Gastroesophageal sphincter (tissue), 4 donors: ENCODE measurements at places on chromosomes 3 and 15.

DNA sequence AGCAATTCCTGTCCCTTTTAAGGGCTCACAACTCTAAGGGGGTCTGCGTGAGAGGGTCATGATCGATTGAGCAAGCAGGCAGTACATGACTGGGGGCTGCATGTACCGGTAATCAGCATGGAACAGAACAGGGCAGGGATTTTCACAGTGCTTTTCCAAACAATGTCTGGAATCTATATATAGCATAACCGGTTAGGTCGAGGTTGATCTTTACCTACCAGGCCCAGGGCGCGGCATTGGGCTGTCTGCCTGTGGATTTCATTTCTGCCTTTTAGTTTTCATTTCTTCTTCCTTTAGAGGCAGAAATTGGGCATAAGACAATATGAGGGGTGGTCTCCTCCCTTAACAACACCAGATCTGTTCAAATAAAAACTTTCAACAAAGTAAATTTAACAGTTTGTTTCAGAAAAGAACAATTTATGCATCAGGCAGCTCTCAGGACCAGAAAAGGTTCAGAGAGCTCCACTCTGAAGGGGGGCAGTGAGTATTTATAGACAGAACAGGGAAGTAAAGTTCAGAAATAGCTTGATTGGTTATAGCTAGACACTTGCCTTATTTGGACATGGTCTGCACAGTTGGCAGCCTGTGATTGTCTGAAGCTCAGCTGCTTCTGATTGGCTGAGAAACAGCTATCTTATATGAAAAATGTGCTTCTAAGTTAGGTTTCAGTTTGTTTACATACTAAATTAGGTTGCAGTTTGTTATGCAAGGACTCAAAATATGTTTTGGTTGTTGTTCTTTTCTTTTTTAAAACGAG is 17.2 kb upstream of the B4GALT4 start:
- no peak for ATAC-seq

- no peak for ATAC-seq
These were observed 47.0 kb upstream of the TRIM42 start for GRCh38 chr3:140630866-140631265.

- peak; percentile 88 for ATAC-seq
These were observed 117.2 kb downstream of the THRB start for GRCh38 chr3:24377218-24377993.

- ATAC-seq, result no peak
These were observed 171.8 kb upstream of the EIF1B start for GRCh38 chr3:40137591-40138295.

- ATAC-seq, result no peak
These were observed 68.2 kb downstream of the RAB11A start for GRCh38 chr15:65937476-65937875.

- no peak for ATAC-seq
These were observed 104.8 kb upstream of the CCDC54 start for GRCh38 chr3:107272471-107272870.

GRCh38 chr3:64319391-64319790 is 94.1 kb upstream of the PRICKLE2 start:
- no peak for ATAC-seq

- ATAC-seq, result no peak
These were observed 157.2 kb downstream of the XXYLT1 start for GRCh38 chr3:195113536-195114425.

DNA sequence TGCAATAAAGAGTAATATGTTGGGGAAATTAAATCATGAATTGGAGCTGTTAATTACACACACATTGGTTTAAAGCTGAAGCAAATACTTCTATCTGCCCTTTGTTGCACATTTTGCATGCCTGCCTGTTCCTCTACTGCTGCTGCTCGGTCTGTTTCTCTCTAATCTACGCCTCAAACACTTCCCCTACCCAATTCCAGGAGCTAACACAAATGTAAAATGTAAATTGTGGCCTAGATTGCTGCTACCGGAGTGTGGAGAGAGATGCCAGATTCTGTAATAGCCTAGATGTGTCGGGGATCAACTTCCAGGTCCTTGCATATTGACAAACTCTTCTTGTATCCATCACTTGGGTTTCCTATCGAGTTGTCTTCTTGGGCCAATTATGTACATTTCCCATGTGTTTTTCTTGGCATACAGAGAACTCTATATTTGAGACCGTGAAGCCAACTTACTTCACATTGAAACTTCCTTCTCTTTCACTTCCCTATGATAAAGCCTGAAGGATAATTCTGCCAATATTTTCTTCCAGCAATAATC is 450.4 kb upstream of the NR2F2 start:
- ATAC-seq, result no peak

GRCh38 chr3:126617571-126617970 is 37.4 kb downstream of the TXNRD3 start:
- no peak for ATAC-seq

GRCh38 chr15:42734076-42734672 is 2.8 kb downstream of the CDAN1 start:
- ATAC-seq, result no peak

DNA sequence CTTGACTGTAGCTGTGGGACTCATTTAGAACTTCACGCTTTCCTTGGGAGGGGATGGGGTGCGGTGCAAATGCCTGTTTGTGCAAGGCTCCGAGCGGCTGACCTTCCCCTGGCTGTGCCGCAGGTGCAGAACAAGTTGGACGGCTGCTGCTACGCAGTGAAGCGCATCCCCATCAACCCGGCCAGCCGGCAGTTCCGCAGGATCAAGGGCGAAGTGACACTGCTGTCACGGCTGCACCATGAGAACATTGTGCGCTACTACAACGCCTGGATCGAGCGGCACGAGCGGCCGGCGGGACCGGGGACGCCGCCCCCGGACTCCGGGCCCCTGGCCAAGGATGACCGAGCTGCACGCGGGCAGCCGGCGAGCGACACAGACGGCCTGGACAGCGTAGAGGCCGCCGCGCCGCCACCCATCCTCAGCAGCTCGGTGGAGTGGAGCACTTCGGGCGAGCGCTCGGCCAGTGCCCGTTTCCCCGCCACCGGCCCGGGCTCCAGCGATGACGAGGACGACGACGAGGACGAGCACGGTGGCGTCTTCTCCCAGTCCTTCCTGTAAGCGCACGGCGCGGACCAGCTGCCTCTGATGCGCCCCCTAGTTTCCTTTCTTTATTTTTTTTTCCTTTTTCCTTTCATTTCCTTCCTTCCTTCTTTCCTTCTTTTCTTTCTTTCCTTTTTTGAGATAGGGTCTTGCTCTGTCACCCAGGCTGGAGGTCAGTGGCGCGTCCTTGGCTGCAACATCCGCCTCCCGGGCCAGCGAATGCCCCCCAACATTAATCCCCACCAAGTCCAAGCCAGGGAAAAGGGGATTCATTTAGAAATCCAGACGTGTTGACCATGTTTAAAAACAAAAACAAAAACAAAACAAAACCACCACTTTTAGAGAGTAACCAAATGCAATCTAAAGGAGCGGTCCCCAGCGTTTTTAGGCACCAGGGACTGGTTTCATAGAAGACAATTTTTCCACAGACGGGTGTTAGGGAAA is 42.7 kb downstream of the EIF2AK4 start:
- ATAC-seq, result peak; percentile 91

DNA sequence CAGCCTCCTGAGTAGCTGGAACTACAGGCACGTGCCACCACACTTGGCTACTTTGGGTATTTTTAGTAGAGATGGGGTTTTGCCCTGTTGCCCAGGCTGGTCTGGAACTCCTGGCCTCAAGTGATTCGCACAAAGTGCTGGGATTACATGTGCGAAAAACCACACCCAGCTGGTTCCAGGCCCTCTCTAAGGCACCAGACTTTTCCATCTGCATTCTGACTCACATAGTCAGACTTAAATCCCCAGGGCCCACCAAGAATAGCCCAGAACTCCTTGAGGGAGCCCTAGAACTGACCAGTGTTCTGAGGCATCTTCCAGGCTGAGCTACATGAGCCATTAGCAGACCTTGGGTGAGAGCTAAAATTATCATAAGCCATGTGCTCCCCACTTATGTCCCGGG is 68.1 kb downstream of the NMD3 start:
- ATAC-seq, result no peak

DNA sequence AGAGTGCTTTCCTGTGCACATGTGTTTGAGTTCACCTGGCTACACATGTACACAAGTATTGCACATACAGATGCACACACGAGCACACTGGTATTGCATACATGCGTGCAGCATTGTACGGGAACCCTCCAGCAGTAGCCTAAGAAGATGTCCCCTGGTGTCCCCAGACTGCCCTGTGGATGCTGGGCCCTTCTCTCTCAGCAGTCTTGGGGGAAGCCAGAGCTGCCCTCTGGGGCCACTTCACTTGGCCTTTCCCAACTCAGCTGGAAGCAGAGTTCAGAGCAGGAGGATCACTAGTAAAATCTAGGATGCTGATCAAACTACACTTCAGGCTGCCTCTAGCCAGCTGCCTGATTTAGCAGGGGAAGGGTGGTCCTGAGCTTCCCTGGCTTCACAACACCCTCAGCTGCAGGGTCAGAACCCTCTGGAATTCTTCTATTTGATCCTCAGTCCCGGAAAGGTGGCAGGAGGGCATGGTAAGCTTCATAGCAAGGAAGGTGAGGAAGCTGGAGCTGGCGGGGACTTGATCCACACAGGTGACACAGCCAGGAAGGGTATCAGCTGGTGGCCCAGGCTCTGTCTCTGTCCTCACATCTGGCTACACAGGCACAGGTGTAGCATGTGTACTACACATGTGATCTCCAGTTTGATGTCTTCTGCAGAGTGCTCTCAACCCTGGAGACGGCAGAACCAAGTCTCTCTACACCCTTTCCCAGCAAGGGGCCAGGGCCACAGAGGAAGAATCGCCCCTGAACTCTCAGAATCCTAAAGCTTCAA is 36.5 kb downstream of the KLF15 start:
- no peak for ATAC-seq

DNA sequence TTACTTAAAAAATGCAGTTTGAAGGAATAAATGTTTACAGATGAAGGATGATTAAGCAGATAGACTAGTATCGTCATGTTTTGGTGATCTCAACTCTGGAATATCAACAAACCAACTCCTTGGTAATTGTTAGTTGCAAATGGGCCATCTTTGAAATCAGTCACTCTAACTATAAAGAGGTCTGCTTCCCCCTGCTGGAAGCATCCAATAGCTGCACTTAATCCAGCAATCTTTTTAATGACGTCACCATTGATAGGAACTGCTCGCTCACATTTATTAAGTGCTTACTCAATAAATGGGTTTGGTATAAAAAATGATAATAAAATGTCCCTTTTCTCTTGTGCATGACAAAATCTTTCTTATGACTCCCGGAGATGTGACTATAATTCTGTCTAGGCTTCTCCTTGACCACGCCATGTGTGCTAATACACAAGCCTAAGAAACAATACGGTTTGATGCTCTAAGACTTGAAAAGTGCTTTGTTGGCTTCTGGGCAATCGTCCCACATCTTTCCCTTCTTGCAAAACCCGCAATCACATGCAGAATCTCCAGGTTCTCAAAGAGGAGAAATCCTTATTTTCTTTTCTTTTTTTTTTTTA is 227.6 kb upstream of the POU1F1 start:
- ATAC-seq, result no peak

GRCh38 chr15:68679961-68680371 is 101.2 kb downstream of the CORO2B start:
- no peak for ATAC-seq

- ATAC-seq, result no peak
These were observed 194.5 kb upstream of the GAP43 start for GRCh38 chr3:115428841-115429240.

- no peak for ATAC-seq
These were observed 6.7 kb downstream of the CCR5AS start for GRCh38 chr3:46400000-46400734.

DNA sequence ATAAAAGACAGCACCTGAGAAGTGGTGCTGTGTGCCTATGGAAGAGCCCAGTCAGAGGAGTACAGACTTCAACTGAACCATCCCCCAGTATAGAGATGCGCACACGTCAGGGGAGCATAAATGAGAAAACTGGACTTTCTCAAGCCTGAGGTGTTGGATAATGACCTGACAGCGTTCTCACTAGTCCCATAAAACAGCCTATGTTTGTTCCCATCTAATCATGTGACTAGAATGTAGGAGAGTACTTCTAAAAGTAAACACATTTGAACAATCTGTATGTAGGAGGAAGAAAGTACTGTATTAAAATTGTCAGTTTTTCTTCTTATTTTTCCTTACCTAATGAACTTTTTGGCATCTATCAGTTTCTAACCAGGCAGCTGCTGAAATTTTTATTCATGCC is 498.9 kb downstream of the CNTN4 start:
- no peak for ATAC-seq

- no peak for ATAC-seq
These were observed 129.6 kb downstream of the GADL1 start for GRCh38 chr3:30764891-30765290.

- ATAC-seq, result no peak
These were observed 15.0 kb upstream of the PSMD6 start for GRCh38 chr3:64038253-64038767.

DNA sequence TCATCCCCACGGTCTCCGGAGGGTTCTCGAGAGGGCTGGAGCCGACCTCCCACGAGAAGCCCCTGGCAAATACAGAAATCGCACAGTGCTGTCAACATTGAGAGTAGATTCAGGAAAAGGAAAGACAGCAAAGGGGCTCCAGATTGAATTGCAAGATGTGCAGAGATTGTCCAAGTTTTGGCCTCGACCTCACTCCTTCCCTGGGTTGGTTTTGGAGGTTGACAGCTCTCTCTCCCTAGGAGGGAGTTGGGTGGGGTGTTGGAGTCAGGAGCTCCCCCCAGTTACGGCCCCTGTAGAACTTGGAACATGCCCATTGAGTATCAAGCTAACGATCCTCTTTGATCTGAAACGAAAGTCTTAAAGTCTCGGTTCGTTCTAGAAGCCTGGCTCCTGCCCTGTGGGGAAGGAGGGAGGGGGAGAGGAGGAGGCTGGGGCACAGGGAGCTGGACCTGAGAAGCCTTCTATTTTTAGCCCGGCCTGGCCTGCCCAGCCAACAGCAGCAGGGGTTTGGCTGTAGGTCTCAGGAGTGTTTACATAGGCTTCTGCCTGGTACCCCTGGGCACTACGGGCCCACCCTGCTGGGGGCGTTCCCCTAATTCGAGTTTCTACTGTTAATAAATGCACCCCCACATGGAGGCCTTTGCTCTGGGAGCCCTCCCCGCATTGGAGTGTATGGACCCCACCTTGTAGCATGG is 672 bp upstream of the KY start:
- ATAC-seq, result peak; percentile 78

DNA sequence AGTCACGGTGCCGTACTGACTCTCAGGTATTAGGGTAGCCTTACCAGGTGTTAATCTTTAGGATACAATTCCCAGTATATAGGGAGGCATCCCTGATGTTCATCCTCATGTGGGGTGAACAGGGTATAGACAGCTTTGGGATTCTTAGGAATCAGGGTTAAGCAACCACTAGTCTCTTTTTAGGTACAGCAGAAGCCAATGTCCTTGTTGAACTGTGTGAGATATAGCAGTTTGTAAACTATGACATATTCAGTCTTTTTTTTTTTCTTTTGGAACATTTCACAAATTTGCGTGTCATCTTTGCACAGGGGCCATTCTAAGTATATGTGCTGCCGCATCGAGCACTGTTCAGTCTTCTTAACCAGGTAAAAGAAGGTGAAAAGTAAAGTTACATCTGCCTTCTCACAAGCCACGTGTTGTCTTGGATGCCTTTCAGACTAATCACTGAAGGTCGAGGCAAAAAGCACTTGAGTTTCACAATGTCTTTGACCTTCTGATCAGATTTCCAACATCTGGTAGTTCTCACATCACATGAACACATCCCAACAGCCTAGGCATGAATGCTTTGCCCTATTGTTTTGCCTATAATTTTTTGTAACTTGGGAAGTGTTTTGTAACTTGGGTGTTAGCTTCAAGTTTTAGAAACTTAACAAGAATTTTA is 17.2 kb downstream of the TSEN2 start:
- peak; percentile 85 for ATAC-seq
